Mucosa of descending colon (tissue), 3 donors: ENCODE measurements at places on chromosomes 6 and 20.

DNA sequence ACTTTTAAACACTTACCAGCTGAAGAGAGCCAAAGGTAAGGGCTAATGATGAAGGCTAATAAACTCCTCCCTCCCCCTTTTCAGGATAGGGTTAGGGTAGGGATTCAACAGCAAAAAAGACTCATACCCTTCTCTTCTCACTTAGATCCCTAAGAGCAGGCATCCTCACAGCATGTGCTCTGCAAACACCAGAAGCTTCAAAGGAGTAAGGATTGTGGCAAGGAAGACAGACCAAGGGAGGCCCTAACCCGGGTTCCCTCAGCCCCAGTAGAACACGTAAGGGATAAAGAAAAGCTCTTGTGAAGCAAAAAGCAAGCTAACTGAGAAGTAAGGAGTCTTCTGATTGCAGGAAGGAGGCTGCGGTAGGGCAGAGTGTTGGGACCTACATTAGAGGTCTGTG is 11.6 kb downstream of the MAP3K7 start:
- DNase-seq, result no peak

GRCh38 chr20:10231290-10231689 is 12.7 kb downstream of the SNAP25 start:
- DNase-seq, result no peak

- no peak for DNase-seq
Measured at GRCh38 chr6:50848989-50849795, 30.5 kb downstream of the TFAP2B start.

- no peak for DNase-seq
Measured at GRCh38 chr6:44332585-44332984, 9.9 kb upstream of the SPATS1 start.

DNA sequence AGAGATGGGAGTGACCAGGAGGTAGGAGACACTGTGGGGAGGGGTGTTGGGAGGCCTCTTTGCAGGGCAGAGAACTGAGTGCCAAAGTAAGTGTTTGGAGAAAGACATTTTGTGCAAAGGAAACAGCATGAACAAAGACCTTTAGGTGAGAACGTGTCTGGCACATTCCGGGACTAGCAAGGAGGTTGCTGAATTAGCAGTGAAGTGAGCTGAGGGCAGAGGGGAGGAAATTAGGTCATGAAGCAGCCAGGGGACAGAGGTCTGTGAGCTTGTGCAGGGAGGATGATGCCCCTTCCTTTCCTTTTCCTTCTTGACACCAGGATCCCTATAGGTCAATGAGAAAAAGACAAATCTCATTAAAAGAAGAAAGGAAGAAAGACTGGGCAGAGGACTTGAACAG is 21.4 kb upstream of the AHCY start:
- DNase-seq, result no peak

- DNase-seq, result no peak
Measured at GRCh38 chr6:148598724-148599123, 148.1 kb upstream of the UST start.

- no peak for DNase-seq
Measured at GRCh38 chr20:31392836-31393235, 2.4 kb upstream of the DEFB119 start.

GRCh38 chr20:6767126-6767535 is 355 bp upstream of the BMP2 start:
- no peak for DNase-seq

DNA sequence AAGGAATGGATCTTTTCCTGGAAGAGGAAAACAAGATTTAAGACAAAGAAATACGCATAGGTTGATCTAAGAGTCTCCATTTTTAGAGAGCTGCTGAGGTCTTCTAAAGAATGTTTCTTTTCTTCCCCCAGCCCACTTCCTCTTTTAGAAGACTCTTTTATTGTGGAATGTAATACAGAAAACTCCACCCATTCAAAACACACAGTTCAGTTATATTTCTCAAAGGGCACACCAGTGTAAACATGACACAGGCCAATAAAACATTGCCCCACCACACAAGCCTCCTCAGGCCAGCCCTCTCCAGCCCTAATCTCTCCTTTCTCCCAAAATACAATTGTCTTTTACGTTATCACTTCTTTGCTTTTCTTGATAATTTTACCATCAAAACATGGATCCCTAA is 42.8 kb downstream of the SLC35B3 start:
- DNase-seq, result peak; percentile 37

DNA sequence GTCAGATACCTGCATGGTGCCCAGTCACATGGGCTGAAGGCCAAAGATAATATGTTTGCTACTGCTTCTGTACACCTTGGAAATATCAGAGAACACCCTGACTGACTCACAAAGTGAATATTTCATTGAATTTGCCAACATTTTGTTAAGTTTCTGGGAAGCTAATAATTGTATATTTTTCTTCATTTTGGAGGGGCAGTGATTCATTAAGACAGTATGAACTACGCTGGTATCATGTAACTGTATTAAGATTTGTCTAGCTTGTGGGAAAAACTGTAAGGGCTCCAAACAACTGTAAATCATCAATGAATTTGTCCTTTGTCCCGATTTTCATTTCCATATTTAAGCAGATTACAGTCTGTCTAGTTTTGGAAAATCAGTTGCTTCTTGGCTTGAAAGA is 102.3 kb upstream of the CCN2 start:
- no peak for DNase-seq

DNA sequence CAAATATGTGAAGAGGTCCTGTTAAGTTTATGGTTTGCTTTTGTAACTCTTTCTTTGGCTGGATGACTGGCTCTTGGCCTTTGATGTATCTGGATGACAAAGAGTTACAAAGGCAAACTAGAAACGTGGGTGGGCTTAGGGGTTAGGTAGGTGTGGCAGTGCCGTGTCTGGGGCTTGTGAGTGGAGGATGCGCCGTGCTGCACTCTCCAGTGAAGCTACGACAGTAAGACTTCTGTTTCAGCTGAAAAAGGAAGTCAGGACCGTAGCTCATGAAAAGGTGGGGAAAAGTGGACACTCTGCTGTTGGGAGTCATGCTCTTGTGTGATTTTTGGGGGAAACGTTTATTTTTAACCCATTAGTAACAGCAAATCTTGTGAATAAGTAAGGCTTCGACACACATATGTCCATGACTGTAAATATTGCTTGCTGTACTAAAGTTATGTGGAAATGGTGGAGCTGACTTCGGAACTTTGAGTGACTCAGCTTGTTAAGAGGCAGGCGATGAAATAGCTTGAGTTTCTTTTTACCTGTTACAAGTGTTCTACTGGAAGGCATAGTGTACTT is 45.6 kb downstream of the DUSP22 start:
- DNase-seq, result no peak

- no peak for DNase-seq
Measured at GRCh38 chr6:147787417-147787816, 278.9 kb downstream of the SAMD5 start.

DNA sequence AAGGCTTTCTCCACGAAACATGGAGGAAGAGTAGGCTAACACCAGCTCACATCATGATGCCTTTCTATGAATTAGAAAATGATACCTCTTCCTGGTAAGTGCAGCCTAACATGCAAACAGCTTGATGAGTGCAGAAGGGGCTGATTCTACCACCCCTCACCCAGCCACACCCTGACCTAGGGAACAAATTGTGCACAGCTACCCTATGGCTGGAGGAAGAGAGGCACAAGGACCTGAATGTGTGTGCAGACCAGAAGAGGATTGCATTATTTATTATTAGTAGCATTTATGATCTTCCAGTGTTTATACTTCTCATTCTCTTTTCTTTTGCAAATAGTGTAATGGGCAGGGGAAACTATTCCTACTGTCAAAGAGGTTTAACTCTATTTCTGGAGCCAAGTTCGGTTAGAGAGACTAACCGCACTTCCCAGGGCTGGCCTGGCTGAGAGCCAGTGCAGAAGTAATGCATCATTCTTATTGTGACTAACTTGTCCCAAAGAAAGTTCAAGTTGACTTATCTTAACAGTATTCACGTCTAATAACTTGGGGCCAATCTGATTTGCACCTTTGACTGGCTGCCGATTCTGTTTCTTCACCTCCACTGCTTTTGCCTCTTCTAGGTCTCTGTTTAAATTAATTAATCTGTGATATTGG is 237.5 kb downstream of the CD83 start:
- DNase-seq, result peak; percentile 42

DNA sequence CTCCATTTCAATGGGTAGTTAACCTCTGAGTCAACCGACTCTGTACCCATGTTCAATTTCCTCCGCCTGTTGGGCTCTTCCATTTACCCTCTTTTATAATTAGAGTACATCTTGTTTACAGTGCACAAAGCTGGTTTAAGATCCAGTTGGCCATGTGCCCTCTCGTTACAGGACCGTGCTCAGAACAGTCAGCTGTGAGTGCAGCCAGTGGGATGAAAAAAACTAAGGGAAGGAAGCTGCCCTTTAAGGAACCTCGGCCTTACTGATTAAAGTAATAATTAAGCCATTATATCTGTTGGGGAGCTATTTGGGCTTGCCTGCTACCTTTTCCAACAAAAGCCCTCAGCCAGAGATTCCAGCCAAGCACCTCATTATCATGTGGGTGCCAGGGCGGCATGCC is 68.8 kb downstream of the TMEM170B start:
- no peak for DNase-seq

DNA sequence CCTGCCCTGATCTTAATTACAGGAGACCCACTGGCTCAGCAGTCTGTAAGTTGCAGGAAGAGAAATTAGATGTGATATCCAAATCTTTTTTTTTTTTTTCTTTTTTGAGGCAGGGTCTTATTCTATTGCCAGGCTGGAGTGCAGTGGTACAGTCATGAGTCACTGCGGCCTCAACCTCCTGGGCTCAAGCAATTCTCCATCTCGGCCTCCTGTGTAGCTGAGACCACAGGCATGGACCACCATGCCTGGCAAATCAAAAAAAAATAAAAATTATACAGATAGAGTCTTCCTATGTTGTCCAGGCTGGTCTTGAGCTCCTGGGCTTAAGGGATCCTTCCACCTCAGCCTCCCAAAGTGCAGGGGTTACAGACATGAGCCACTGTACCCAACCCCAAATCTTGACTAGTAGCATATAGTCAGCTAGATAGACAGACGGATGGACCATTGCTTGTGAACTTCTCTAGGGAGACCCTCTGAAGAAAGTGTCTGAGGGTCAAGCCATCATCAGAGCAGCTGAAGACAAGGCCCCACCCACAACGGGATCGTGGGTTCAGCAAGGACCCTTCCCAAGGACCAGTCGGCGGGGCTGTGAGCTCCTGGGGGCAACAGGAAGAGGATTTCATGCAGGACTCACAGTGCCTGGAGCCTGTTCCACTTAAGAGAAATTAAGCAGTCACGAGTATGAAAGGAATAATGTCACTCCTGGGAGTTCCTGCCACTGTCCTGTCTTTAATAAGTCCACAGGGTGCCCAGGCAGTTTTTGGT is 222.7 kb downstream of the ANKRD60 start:
- no peak for DNase-seq

GRCh38 chr6:167496707-167497106 is 171.8 kb downstream of the TTLL2 start:
- no peak for DNase-seq

DNA sequence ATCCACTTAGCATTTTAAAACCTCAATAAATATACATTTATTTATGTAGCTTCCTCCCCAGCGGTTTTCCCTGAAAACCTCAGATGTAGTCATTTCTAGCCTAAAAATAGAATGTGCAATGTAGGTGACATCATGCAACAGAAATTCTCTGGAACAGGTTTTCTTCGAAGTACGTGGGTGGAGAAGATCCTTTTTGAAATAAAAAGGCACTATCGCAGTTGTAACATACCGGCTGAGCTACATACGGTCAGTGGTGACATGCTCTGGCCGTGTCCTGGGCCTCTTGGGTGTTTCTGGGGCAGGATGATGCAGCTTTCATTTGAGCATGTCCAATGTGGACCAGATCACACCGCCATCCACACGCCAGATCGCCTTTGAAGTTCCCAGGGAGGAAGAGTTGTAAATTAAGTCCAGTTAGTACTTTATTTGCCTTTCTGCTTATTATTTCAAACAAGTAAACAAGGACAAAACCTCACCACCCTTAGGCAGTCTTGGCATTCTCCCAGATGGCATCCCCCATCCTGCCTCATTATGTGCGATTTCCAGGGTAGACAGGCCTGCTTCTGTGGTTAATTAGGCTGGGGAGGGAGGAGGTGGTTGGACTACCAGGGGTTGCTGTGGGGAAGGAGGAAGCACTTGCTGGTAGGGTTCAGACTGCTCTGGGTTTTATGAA is 109.5 kb upstream of the CLDN20 start:
- DNase-seq, result no peak

DNA sequence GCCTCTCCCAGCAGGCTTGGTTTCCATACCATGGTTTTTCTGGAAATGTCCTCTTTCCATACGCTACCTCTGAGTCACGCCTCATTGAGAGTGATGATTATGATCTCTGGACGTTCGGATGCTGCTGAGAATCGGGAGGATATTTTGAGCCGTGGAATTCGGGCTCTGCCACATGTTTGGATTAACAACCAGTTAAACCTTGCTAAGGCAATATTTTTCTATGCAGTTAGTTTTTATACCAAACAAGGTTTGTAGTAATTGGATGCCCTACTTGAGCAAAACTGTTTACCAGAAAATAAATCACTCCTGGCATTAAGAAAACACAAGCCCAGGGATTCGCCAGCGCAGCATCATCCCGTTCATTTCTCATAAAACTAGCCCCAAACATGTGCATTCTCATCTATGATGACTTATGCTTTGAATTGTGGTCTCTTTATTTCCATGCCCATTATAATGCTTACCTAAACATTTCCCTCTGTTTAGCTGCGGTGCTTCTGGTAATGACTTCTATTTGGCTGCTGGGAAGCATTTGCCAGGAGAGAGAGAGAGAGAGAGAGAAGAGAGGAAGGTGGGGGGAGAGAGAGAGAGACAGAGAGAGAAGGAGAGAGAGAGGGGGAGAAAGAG is 198.9 kb downstream of the CLIC5 start:
- no peak for DNase-seq

- peak; percentile 69 for DNase-seq
Measured at GRCh38 chr20:57509665-57510237, 15.2 kb downstream of the CTCFL start.

DNA sequence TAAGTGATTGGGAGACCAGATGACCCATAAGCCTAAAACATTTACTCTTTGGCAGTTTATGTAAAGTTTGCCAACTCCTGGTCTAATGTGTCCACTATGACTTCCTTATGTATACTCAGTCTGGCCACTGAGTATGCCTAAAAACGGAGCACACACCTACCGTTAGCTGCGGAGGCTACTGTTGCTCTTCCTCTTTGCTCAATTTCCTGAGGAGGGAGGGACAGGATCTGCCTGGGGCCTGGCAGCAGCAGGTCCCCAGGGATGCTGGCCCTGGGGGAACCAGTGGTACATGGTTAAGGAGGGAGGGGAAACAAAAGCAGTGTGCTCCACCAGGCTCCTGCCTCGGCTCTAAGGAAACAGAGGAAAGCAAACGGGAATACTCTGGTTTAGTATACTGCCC is 113.5 kb downstream of the CDYL start:
- no peak for DNase-seq

DNA sequence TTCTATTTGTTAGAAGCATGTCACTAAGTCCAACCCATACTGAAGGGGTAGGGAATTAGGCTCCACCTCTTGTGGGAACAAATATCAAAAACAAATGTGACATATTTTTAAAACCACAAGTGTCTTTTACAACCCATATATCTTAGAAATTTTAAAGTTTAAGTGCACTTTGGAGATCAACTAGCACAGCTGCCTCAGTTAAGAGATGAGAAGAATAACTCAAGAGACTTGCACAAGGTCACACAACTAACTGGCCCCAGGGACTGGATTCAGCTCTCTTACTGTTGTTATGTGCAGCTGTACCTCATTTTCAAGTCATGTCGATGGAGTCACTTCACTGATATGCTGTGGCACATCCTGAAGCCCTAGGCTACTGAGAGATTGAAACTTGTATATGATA is 102.9 kb upstream of the BMP2 start:
- no peak for DNase-seq
